ENCODE measurements at places on chromosomes 7 and 10. TPM values are rescaled to one million over a fixed set of nuclear protein-coding genes. Genes with fewer than 3 reads are reported as not detected.

GRCh38 chr10:102648889-102649796, 4.9 kb downstream of the TRIM8 start:
- DNase-seq = no peak

GRCh38 chr7:21543528-21544302, 876 bp downstream of the DNAH11 start:
- no peak for DNase-seq

DNA sequence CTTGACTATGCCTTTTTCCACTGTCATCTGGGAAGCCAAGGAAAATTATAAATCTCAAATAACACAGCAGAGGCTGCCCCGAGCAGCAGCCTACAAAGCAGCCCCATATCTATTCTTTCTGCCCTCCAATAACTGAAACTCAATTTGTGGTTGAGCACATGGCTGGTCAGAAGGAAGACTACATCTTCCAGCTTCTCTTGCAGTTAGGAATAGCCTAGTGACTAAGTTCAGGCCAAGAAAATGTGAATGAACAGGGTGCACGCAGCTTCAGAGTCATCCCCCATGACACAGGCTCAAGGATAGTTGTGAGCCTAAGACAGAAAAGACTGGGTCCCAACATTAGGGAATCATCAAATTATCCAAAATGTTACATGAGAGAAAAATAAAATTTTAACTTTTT, 42.3 kb downstream of the CHCHD3 start:
- DNase-seq = no peak

- no peak for DNase-seq
Measured at GRCh38 chr7:150358433-150358832, 10.2 kb upstream of the REPIN1 start.

GRCh38 chr7:98968621-98969020, 90.3 kb downstream of the TRRAP start:
- no peak for DNase-seq

DNA sequence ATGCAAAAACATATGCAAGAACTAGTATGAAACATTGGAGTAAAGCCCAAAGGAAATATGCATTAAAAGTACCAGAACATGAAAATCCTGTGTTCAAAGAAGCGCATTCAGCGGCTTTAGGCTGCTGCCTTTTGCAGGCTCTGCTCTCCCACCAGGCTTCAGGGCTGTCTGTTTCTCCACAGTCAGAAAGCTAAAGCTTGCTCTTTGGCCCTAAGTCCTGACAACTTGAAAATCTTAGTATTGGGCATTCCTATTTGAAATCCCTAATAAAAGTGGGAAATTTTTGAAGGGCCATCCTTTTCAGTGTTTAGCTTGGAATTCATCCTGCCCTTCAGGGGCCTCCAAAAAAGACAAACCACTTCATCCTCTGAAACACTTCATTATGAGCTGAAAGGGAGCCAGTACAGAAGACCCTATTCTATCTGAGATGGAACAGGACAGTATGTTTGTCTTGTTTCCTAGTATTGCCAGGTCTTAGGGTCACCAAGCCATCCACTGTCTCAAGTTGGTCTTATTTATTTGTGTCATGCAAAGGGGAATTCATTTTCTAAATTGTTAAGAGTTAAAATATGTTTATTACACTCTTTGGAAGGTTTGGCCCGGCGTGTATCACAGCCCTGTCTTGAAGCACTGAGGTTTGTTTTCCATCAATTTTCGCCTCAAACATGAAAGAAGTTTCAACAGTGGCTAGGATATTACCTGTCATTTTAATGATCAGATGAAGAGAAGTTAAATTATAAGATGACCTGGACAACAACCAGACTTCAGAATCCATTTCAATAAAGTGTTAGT, 326.3 kb upstream of the BMPER start:
- no peak for DNase-seq

The MAT1A gene
- polyA plus RNA-seq = not detected

The GJD4 gene
- polyA plus RNA-seq = 7.7 TPM

The OPALIN gene
- not detected for polyA plus RNA-seq

The CACUL1 gene
- polyA plus RNA-seq = 38.7 TPM
